ENCODE measurements at places on chromosomes 12 and 14.

GRCh38 chr14:75831455-75831854 lies 150.3 kb downstream of the TGFB3 start:
- DNase-seq = peak; percentile 11

DNA sequence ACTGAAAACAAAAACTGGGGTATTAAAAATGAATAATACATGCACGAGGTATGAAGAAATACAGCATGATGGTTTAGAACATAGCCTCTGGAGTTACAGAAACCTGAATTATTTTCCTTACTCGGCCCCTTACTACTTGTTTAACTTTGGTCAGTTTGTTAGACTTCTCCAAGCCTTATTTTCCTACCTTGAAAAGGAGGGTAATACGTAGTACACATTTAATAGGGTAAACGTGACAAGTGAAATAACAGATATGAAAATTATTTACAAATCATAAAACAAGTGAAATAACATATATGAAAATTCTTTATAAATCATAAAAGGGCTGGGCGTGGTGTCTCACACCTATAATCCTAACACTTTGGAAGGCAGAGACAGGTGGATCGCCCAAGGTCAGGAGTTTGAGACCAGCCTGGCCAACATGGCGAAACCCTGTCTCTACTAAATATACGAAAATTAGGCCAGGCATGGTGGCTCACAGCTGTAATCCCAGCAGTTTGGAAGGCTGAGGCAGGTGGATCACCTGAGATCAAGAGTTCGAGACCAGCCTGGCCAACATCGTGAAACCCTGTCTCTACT lies 11.4 kb upstream of the PKP2 start:
- no peak for DNase-seq

DNA sequence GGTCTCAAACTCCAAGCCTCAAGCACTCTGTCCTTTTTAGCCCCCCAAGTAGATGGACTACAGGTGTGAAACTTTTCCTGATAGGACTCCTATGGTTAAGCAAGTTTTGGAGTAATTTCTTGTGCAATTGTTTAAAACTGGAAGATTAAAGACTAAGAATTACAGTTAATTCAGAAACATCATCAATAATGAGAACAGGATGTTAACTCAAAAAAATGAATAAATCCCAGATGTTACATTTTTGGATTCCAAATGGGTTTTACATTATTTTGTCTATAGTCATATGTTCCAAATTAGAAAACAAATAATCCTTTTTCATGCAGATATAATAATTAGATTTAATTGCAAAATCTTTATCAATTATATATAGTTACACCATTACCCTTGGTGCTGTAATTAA lies 24.4 kb upstream of the KITLG start:
- DNase-seq = no peak

GRCh38 chr12:133081159-133081780 lies 547 bp downstream of the ZNF140 start:
- no peak for DNase-seq

DNA sequence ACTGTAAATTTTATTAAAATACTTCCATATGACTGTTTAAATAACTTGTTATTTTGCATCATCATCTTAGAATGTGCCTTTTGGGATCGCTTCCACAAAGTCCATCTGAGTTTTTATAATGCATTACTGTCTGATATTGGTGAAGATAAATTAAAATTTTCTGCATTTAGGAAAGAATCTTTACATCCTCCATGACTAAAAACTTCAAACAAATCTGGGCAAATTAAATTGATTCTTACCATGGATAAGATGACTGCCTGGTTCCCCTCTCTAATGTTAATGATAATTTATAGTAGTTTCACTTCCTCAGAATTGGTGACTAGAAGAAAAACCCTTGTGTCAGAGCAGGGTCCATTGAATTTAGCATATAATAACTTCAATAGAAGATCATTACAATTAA lies 94.7 kb upstream of the SLC38A4 start:
- no peak for DNase-seq

GRCh38 chr12:8985213-8985754 lies 4.1 kb upstream of the KLRG1 start:
- no peak for DNase-seq

DNA sequence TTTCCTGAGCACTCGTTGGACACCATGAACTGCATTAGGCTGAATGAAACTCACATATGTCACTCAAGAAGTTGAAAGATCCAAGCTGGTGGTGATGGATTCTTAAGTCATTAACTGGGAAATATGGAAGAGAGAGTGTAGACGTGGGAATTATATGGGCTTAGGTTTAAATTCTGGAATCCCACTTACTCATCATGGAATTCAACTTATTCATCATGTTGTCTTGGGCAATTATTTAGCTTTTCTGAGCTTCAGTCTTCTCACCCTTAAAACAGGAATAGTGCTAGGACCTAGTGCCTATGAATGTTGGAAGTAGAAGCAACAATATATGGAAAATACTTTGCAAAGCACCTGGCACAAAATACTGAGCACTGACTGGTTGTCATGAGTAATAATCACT lies 292.4 kb upstream of the TBX3 start:
- DNase-seq = no peak

GRCh38 chr12:31732926-31733548 lies 4.2 kb upstream of the AMN1 start:
- DNase-seq = peak; percentile 38

- no peak for DNase-seq
Measured at GRCh38 chr14:104875811-104876210, 10.7 kb downstream of the CEP170B start.

- DNase-seq = no peak
Measured at GRCh38 chr14:67853715-67854114, 34.1 kb downstream of the RAD51B start.

- no peak for DNase-seq
Measured at GRCh38 chr14:82070040-82070439, 536.4 kb upstream of the SEL1L start.

DNA sequence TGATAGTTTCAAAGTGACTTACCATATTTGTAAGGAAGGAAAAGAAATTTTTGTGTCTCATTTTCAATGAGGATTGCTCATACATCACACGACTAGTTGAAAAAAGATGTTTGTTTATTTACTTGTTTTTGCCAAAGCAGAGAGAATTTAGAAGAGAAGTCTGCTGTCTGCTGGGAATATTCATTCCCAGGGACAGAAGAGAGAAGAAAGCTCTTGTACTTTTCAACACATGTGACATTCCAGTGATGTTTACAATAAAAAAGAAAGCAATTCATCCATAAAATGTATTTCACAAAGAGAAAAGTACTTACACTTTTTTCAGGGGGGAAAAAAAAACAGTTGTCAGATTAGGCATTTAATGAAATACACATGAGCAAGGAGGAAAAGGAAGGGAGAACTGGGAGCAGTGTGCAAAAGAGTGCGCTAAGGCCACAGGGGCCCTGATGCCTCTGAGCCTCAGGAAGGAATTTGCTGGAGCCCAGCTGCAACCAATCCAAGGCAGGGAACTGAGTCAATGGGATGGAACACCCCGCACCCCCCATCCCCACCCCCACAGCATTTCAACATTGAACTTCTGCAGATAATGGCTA lies 115.0 kb downstream of the RPAP3 start:
- DNase-seq = no peak
